ENCODE measurements at places on chromosomes 13 and 19.

GRCh38 chr13:110777251-110777820 is 63.8 kb downstream of the ING1 start:
- DNase-seq = no peak

DNA sequence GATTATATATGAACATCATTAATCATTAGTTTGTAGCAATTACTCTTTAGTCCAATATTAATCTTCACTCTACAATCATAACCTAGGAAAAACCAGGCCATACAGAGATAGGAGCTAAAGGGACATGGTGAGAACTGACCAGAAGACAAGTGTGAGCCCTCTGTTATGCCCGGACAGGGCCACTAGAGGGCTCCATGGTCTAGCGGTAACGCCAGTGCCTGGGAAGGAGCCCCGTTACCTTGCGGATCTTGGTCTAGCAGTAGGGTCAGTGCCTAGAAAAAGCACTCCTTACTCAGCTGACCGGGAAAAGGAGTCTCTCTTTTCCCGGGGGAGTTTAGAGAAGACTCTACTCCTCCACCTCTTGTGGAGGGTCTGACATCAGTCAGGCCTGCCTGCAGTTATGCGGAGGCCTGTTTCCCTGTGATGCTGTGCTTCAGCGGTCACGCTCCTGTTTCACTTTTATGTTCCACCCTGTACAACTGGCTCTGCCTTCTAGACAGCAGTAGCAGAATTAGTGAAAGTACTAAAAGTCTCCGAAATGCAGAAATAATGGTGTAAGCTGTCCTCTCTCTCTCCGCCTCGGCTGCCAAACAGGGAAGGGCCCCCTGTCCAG is 13.8 kb downstream of the OR7D4 start:
- peak; percentile 59 for DNase-seq

- DNase-seq = no peak
Observed at GRCh38 chr19:8143041-8143440, 6.4 kb downstream of the FBN3 start.

DNA sequence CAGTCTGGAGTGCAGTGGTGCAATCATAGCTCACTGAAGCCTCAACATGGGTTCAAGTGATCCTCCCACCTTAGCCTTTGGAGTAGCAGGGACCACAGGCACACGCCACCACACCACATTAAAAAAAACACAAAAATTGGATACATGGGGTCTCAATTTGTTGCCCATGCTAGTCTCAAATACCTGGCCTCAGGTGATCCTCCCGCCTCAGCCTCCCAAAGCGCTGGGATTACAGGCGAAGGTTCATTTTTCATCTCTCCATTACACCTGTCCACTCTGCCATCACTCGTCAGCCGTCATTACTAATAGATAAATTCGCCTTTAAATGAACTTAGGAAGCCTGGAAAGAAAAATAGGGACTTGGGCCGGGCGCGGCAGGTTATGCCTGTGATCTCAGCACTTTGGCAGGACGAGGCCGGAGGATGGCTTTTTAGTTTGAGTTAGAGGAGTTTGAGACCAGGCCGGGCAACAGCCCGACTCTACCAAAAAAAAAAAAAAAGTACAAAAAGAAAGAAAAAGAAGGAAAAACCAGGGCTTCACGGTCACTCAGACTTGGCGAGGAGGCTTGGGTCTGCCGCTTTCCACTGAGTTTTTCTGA is 685 bp upstream of the SUPT5H start:
- DNase-seq = peak; percentile 37

DNA sequence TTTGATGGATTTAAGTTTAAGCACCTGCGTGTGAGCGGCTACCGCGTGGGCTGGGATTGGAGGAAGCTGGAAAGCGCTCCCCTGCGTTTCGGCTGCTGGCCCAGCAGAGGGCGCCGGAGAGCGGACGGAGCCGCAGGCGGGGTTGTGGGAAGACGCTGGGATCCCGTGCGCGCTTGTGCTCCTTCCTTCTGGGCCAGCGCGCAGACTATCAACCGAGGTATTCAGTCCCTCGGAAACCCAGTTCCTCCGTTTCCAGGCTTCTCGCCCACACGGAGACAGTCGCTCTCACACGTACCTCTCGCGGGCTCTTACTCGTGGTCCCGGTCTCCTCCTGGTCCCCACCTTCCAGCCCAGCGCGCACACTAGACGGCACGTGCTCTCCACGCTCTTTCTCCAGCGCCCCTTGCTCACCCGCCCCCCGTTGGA is 28.8 kb downstream of the EPN1 start:
- DNase-seq = no peak

DNA sequence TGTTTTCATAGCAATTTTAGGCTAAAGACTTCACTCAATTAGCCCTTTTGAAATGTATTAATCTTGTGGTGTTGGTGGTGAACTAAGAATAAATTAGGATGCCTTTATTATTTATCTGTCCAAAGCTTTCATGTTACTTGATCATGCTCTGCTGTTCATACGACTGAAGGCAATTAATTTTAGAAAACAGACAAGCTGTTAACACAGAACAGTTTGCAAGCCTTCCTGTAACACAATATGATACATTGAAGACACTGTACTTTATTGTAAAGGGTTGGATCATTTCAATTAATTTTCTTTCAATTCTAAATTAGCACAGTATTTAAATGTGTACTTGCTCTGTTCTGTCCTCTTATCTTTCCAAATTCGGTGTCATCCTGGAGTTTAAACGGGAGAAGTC is 794.3 kb upstream of the MIR17HG start:
- DNase-seq = no peak
